Activated T-cell treated with anti-CD3 and anti-CD28 coated beads, Interleukin-2, amount 50 U/mL, for 72 hours (primary cell): ENCODE measurements at places on chromosomes 3 and 15.

DNA sequence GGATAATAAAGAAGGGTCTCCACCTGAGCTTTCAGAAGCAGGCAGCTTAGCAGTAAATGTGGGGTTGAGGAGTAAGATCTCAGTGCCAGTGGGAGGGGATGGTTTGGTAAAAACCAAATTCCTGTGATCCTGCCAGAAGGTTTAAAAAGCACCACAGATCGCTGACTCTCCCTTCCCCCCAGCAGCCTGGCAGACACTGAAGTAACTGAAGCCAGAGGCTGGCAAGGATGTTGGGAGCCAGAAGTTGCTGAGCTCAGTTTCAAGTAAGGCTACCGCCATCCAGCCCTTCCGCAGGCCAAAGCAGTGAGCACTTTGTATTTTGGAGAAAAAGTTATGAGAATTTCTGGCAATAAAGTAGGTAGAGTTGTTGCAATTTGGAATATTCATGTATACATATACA lies 246.4 kb downstream of the ZNF621 start:
- DNase-seq: no peak

DNA sequence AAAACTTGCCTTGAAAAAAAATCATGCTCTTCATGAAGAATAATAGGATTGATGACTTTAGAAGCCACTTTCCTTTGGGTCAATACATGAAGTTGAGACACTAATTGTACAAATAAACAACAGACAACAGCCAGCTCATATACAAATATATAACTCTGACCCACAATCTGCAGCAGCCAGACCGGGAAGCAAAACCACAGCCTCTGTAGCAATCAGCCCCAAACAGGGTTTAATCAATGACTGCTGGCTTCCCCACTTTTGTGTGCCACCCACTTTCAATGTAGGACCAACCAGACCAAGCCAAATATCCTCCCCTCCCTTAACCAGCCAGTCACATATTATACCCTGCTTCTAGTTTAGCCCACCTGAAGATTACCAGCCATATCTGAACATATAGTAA lies 39.0 kb downstream of the IFT57 start:
- DNase-seq: no peak

- peak; percentile 15 for DNase-seq
Measured at GRCh38 chr3:129061023-129061887, 676 bp downstream of the GP9 start.

DNA sequence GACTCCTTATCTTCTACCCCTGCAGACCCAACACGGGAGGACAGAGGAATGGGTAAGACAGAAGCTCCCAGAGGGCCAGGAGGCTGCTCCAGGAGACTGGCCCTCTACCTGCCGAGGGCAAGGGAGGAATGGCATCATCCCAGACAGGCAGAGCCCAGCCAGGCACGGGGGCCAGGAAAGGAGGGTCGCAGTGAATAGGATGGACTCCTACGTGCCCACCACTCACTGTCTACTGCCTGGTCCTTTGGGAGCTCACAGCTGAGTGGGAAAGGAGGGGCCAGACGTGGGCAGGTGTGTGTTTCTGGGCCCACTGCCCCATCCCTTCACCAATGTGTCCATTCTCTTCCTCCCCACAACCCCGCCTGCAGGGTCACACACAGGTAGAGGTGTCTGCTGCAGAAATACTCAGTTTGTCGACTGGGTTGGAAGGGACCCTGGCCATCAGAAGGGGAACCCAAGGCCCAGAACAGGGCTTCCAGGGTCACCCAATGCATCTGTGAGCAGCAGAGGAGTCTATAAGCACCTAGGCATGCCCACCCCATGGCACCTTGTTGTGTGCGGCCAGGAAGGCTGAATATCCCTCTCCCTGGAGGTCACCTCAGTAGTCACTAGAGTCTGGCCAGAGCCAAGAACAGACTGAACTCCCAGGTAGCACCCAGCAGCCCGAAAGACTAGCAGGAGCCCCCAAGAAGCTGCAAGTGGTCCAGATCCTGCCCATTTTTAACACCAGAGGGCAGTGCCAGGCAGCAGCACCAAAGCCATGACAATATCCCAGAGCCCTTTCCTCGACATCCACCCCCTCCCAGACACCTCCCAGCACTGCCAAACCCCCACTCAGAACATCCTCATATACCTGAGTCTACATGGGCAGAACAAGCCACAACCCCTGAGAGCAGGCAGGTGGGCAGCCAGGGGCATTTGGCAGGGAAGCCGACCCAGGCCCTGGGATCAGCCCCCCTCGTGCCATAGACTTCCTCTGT lies 24.0 kb downstream of the TKT start:
- DNase-seq: no peak

DNA sequence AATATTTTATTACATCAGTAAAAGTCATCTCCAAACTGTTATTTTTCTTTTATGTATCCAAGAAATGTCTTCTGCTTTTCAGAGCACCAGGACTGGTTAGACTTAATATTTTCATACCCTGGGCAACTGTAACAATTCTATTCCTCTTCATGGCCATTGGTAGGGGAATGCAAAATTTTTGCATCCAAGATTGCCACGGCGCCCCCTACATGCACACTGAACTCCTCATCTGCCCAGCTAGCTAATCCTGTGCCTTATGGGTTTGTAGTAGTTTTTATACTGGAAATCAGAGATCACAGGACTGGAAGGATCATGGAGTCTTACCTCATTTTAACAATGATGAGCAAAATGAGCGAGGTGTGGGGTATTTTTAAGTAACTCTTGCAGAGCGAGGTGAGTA lies 74.2 kb downstream of the CRTC3 start:
- DNase-seq: peak; percentile 54

DNA sequence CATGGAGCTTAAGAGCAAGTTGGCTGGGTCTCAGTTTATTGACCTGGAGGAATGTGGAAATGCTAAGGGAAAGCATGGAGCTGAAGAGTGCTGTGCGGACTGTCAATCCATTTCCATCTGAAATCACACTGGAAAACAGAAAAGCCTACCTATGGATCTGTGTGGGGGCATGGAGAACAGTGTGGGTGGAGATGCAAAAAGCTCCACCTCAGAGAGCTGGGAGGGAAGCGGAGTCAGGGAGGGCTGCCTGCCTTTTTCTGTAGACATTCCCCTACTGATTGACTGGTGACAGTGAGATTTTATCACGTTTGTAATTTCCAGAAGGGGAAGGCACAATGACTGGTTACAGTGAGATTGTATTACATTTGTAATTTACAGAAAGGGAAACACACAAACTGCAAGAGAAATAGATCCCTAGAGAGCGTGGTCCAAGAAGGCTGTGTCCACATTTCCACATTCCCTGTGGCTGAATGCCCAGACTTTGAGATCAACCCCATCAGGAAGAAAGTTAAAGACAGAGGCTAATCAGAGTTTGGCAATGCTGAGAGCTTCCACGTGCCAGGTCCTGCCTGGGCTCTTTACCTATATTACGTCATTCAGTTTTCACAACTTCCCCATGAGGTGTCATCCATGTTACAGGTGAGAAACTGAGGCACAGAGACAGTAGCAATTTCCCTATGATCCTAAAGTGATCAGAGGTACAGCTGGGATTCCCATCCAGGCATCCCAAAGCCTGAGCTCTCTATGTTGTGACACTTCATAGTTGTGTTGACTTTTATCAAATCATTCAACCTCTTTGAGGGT lies 67.7 kb upstream of the NSMCE3 start:
- no peak for DNase-seq

GRCh38 chr15:79970624-79971434 lies at the start of gene BCL2A1:
BCL2A1 (minus strand) TSS chr15:79971196; CDS start chr15:79971119, 77 bp downstream.
- peak; percentile 75 for DNase-seq

- no peak for DNase-seq
Measured at GRCh38 chr3:172678068-172678467, 32.8 kb downstream of the NCEH1 start.

- DNase-seq: peak; percentile 33
Measured at GRCh38 chr3:109806929-109807328, 469.6 kb upstream of the DPPA4 start.

GRCh38 chr3:13054341-13055285 lies 18.6 kb downstream of the IQSEC1 start:
- DNase-seq: no peak

GRCh38 chr15:43931119-43931518 lies 104.3 kb downstream of the WDR76 start:
- DNase-seq: no peak

- no peak for DNase-seq
Measured at GRCh38 chr3:194658477-194659242, 13.3 kb downstream of the LSG1 start.

- no peak for DNase-seq
Measured at GRCh38 chr15:59176653-59177316, 29.9 kb upstream of the LDHAL6B start.

GRCh38 chr3:85604641-85605040 lies 645.9 kb downstream of the CADM2 start:
- DNase-seq: no peak

GRCh38 chr3:182241766-182242488 lies 530.2 kb downstream of the SOX2 start:
- no peak for DNase-seq

DNA sequence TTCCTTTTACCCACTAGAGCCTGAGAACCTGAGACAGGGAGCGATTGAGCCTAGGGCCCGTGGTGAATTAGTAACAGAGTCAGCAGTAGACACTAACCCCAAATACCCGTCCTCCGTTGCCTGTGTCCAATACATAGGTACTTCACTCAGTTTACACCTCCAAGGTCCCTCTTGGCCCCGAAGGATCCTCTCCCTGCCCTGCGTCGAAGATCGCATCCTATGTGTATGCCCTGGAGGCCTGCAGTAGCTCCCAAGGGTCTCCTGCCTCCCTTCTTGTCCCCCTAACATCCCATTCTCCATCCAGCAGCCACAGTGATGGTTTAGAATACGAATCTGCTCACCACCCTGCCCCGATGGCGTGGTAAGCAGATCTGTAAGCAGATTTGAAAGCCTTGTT lies 67.0 kb downstream of the ISG20 start:
- DNase-seq: no peak

- DNase-seq: no peak
Measured at GRCh38 chr3:133915685-133916658, 20.3 kb upstream of the RAB6B start.

- no peak for DNase-seq
Measured at GRCh38 chr3:29478611-29479010, 197.7 kb downstream of the RBMS3 start.

DNA sequence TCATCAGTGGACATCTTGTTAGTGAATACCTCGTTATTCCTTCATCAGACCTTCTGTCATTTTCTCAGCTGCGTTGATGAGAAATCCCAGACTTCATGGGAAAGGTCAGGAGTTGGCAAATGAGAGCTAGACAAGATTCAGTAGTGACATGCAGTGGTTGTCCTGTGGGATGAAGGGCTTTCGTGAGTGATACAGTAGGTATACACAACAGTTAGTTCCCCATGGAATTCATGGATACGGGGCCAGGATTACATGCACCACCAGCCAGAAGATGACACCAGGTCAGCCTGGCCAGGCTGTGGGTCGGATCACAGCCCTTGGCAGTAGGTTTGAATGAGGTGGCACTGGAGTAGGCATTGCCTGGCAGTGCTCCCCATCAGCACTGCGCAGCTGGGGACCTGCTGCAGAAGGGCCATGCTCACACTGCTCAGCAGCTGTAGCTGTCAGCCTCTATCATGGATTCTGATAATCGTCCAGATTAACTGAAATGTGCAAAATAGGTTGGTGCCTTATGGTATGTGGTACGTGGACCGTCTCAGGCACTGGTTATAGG lies 150.1 kb downstream of the SLCO3A1 start:
- DNase-seq: no peak
